NCI-H524 (cell line): ENCODE measurements at places on chromosomes 6 and 20.

- no peak for DNase-seq
Observed at GRCh38 chr6:44779130-44779826, 391.8 kb downstream of the CDC5L start.

GRCh38 chr20:17952692-17953684, 15.6 kb downstream of the SNX5 start:
- DNase-seq: no peak

DNA sequence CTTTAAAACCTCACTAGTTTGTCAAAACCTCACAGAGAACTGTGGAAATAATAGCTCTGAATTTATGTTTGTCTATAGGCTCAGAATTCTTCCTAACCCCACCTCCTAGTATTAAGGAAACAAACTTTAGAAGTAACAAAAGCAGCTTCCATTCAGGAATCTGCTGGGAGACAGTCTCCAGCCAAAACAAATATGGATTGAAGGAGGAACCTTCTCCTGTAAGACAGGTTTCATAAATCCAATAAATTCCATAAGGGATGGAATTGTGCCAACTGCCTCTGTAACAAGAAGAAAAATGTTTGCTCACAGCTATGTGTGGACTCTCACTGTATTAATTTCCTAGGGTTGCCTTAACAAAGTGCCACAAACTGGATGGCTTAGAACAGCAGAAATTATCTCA, 7.5 kb downstream of the SYCP2 start:
- no peak for DNase-seq

DNA sequence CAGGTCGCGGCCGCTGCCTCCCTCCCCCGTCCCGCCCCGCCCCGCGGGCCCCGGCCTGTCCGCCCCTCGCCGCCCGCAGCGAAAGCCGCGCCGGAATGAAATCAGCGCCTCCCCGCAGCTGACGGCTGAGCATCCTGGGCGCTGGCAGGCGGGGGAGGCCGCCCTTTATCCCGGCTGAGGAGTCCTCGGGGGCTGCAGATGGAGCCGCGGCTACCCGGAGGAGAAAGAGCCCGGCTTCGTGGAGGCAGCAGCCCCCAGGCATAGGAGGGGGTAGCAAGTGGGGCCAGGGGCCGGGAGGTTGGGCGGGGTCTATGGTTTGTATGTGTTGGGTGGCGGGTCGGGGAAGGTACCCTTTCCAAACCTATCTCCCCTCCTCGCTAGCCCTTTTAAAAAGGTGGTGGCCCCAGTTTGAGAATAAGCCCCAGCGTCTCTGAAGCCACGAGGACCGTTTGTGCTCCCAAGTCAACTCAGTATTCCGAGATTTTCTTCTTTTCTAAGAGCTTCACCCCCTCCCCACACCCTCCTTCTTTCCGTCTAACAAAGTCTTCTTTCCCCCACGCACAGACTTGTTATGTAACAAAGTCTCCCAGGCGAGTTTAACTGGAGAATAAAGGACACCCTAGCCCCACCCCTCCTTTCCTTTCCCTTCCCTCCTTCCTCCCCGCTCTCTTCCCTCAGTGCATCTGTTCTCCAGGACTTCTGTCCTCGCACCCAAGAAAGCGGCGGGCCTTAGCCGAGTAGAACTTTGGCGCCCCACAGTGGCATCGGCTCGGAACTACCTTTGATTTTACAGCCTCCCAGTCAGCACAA, 11.0 kb downstream of the POU3F2 start:
- DNase-seq: peak; percentile 93

DNA sequence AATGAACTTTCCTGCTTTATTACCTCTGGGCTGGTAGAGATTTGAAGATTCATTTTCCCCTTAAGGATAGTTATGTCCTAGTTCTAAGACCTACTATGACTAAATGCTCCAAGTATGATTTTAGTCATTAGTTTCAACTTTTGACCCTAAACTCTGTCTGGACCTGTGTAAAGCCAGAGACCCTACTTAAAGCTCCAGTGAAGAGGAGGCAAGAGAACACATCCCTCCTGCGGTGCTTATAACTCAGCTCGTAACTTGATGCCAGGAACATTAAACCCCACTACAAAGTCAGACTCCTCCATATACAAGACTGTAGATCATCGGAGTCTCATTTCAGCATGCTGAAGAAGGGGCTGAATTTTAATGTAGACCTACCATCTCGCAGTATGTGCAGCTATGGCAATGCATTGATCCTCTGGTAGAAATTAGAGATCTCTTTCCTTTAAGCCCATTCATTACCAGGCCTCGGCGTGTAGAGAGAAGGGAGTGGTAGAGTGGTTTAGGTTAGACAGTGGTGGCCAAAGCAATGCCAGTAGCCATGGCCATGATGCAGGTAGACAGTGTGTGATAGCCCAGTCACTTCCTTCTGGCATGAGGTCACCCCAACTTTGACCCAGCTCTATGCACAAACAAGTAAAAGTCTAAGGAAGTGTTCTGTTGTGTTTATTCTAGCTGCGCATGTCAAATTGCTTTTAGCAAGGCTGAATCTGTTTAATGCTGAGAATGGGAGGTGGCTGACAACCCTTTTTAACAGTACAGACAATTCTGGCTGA, 34.8 kb upstream of the MYB start:
- no peak for DNase-seq

- peak; percentile 70 for DNase-seq
Observed at GRCh38 chr6:43247114-43247999, 4.1 kb downstream of the TTBK1 start.

- DNase-seq: no peak
Observed at GRCh38 chr20:62898970-62899632, 27.2 kb downstream of the DIDO1 start.

GRCh38 chr6:158832026-158832425, 12.9 kb upstream of the EZR start:
- no peak for DNase-seq
